ENCODE measurements at places on chromosomes 7 and 10. TPM values are rescaled to one million over a fixed set of nuclear protein-coding genes. Genes with fewer than 3 reads are reported as not detected.

The TRPV5 gene
- not detected for total RNA-seq

The MIOS gene
- 22.1 TPM for total RNA-seq

The CCDC71L gene
- 9.5 TPM for total RNA-seq

The DYNC1I1 gene
- 17.7 TPM for total RNA-seq

The STAMBPL1 gene
- total RNA-seq = 10.2 TPM

The RNLS gene
- total RNA-seq = 18.5 TPM

The ZPBP gene
- total RNA-seq = not detected

The ZFAND2A gene
- 8.9 TPM for total RNA-seq

The GARIN1A gene
- 1.5 TPM for total RNA-seq

The CYP2C8 gene
- not detected for total RNA-seq

The TMEM236 gene
- 1.0 TPM for total RNA-seq

The CDK1 gene
- total RNA-seq = 1.6 TPM

The DNAJC12 gene
- 3.3 TPM for total RNA-seq

The RBP4 gene
- 2.1 TPM for total RNA-seq

The FAM24B gene
- total RNA-seq = 0.47 TPM

The FEZF1 gene
- not detected for total RNA-seq

The SP8 gene
- not detected for total RNA-seq

The FFAR4 gene
- total RNA-seq = 0.15 TPM

The ELN gene
- total RNA-seq = 323 TPM

The TMEM225B gene
- total RNA-seq = 0.37 TPM

The ELAPOR2 gene
- total RNA-seq = 10.7 TPM

The PON3 gene
- 1.9 TPM for total RNA-seq

The POLR3A gene
- total RNA-seq = 10.2 TPM

The CRYGN gene
- not detected for total RNA-seq

The AGAP5 gene
- total RNA-seq = 3.9 TPM

The ZNF32 gene
- 57.9 TPM for total RNA-seq

The LRRD1 gene
- total RNA-seq = 0.25 TPM

The VPS37D gene
- 2.1 TPM for total RNA-seq

The COX19 gene
- 8.8 TPM for total RNA-seq

The RET gene
- total RNA-seq = 0.23 TPM

The PNLIPRP3 gene
- not detected for total RNA-seq

The ELMO1 gene
- total RNA-seq = 17.9 TPM

The ATOH7 gene
- total RNA-seq = not detected

The DDC gene
- 0.50 TPM for total RNA-seq

The GNB2 gene
- 131 TPM for total RNA-seq

The FGFR2 gene
- 4.0 TPM for total RNA-seq

The EPHB6 gene
- 8.0 TPM for total RNA-seq

The RARRES2 gene
- 195 TPM for total RNA-seq

The TSPAN13 gene
- 15.2 TPM for total RNA-seq

The CALML3 gene
- total RNA-seq = not detected

The GSTO1 gene
- 220 TPM for total RNA-seq

The ZNF783 gene
- total RNA-seq = 6.8 TPM

The ASIC3 gene
- total RNA-seq = 4.0 TPM

The NDUFB8 gene
- 447 TPM for total RNA-seq

The FUOM gene
- total RNA-seq = 19.7 TPM

The GPR37 gene
- not detected for total RNA-seq

The OGA gene
- total RNA-seq = 96.4 TPM

The NAT16 gene
- not detected for total RNA-seq

The EEF1AKMT2 gene
- total RNA-seq = 12.8 TPM

The COL26A1 gene
- total RNA-seq = not detected

The PRKAR2B gene
- 42.0 TPM for total RNA-seq

The ABCB8 gene
- 24.3 TPM for total RNA-seq

The AASS gene
- total RNA-seq = 22.2 TPM
